ENCODE measurements at places on chromosomes 3 and 15.

- H3K36me3 ChIP-seq: no peaks in the 10 kb centered on the region
- no peak overlapping the region for H3K4me3 ChIP-seq
- H3K4me1 ChIP-seq: no peaks in the 10 kb centered on the region
These were observed 75.7 kb downstream of the GAP43 start for GRCh38 chr3:115698851-115699591.

DNA sequence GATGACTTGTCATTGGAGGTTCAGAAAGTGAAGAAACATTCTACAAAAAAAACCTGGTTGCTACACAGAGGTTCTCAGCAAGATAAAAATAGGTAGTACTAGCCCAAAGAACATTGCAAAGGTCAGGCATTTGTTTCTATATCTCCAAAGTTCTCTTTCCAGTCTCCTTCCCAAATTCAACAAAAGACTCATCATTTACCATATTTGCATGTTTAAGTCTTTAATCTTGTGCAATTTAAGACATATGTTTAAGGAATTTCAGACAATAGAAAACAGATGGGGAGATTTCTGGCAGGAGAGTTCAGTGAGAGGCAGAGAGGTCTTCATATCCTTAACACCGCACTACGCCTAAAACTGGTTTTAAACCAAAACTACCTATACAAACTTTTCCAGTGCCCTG lies 173.8 kb upstream of the THBS1 start:
- H3K4me1 ChIP-seq: no peaks in the 10 kb centered on the region
- H3K4me3 ChIP-seq: no peak overlapping the region
- H3K27ac ChIP-seq: no peak overlapping the region
- H3K36me3 ChIP-seq: no peaks in the 10 kb centered on the region

GRCh38 chr15:88645171-88646087 lies 6.6 kb downstream of the ISG20 start:
- no peak overlapping the region for H3K4me3 ChIP-seq
- peaks cover 17% of the 10 kb centered on the region for H3K4me1 ChIP-seq
- H3K27me3 ChIP-seq: no peaks in the 10 kb centered on the region

DNA sequence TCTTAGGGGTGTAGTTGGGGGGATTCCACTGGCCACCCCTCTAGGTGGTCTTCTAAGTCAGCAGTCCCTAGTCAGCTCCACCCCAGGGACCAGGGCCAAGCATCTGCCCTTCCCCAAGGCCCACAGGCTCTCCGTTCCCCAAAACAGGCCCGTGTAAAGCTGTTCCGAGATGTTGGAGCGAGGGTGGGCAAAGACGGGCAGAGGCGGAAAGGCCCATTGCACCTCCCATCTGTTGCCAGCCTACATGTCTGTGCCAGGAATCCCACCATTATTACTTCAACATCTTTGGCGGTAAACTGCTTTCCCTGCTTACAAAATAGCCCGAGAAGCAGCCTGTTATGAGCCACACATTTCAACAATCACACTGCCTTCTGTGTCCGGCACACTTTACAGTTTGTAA lies 1.9 kb upstream of the ATP2B2 start:
- DNase-seq: no peak
- no peak overlapping the region for H3K4me3 ChIP-seq
- no peaks in the 10 kb centered on the region for H3K4me1 ChIP-seq
- no peak overlapping the region for H3K27ac ChIP-seq

DNA sequence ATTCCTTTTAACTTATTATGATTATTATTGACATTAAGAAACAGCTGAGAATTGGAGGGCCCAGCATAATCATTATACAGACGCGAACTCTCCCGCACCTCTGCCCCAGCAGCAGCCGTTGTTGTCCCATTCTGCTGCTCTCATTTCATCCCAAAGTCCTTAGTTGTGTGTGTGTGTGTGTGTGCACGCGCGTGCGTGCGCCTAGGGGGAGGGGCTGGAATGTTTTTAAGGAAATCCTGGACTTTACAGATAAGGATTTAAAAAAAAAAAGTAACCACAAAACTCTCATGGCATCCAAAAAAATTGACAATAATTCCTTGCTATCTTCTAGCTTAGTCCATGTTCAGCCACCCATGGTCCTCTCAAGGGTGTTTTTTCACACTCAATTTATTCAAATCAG lies 134.2 kb downstream of the WNT7A start:
- DNase-seq: no peak
- no peak overlapping the region for H3K4me3 ChIP-seq
- H3K36me3 ChIP-seq: no peaks in the 10 kb centered on the region
- H3K4me1 ChIP-seq: no peaks in the 10 kb centered on the region
- H3K27ac ChIP-seq: no peak overlapping the region
- H3K27me3 ChIP-seq: no peaks in the 10 kb centered on the region

DNA sequence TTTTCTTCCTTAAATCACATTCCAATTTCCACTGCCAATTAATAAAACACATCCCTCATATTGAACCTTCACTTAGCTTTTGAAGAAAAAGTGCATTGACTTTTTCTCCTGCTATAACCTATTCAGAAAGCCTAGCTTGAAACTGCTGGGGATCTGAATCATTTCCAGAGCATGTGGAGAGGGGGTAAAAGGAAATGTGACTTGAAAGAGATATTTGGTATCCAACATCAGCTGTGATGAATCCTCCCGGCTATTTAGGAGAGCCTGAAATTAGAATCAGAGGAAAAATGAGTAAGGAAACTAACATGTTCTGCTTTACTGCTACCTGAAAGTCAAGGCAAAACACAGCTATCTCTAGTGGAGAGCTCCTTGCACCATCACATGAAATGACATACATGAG lies 2.6 kb upstream of the GNB5 start:
- no peaks in the 10 kb centered on the region for H3K27me3 ChIP-seq
- no peak overlapping the region for H3K4me3 ChIP-seq
- DNase-seq: no peak

GRCh38 chr15:68696414-68697363 lies 117.9 kb downstream of the CORO2B start:
- H3K36me3 ChIP-seq: no peaks in the 10 kb centered on the region
- no peak overlapping the region for H3K27ac ChIP-seq
- no peak for DNase-seq
- no peaks in the 10 kb centered on the region for H3K4me1 ChIP-seq
- no peaks in the 10 kb centered on the region for H3K27me3 ChIP-seq
- H3K4me3 ChIP-seq: no peak overlapping the region

DNA sequence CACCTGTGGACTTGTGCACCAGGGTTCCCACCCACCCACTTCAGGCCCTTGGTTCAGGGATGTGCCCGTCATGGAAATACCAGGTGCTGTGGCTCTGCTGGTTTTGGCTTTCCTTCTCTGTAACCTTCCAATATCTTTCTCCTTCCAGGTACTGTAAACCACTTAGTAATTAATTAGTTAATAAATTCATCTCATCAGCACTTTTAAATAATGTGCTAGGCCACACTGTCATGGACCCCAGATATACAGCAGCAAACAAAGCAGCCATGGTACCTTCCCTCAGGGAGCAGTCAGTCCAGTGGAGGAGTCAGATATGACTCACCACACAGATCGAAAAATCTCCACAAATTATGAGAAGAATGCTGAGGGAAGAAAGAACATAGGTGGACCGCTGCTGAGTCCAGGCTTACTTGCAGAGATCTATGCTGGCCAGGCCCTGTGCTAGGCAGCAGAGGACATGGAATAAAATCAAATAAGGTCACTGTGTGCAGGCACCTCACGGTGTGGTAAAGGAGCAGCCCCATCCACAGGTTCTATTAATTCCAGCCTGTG lies 6.8 kb upstream of the GATA2 start:
- no peaks in the 10 kb centered on the region for H3K4me1 ChIP-seq
- peaks cover 57% of the 10 kb centered on the region for H3K27me3 ChIP-seq
- no peak for DNase-seq
- H3K4me3 ChIP-seq: no peak overlapping the region
- no peaks in the 10 kb centered on the region for H3K36me3 ChIP-seq

DNA sequence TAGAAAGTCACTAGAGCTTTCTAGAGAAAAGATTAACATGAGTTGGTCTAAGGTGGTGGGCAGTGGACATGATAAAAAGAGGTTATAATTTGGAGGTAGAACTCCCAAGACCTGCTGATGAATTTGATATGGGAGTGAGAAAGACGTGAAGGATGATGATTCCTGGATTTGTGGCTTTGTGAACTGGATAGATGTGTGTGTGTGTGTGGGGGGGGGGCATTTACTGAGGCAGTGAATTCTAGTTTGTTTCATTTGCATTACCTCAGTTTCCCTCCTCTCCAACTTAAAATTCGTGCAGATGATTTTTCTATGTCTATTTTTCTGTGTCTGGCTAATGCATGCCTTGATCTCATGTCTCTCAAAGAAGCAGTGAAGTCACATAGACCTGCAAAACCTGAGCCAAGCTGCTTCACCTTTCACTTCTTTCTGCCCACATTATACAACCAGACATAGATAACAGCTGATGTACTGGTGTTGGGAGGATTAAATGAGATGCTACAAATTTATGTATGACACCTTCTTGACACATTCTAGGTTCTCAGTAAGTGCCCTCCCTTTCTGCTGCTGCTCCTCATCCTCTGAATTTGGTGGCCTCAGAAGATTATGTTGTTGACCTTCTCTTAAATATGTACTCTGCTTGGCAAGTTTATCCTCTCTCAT lies 9.9 kb downstream of the AHSG start:
- H3K4me3 ChIP-seq: no peak overlapping the region
- H3K4me1 ChIP-seq: no peaks in the 10 kb centered on the region
- no peak overlapping the region for H3K27ac ChIP-seq
- no peak for DNase-seq
- peaks cover 4% of the 10 kb centered on the region for H3K27me3 ChIP-seq

- DNase-seq: no peak
- H3K4me3 ChIP-seq: no peak overlapping the region
- H3K36me3 ChIP-seq: no peaks in the 10 kb centered on the region
- H3K4me1 ChIP-seq: no peaks in the 10 kb centered on the region
These were observed 54.8 kb upstream of the MITF start for GRCh38 chr3:69684309-69684961.

- no peaks in the 10 kb centered on the region for H3K27me3 ChIP-seq
- H3K36me3 ChIP-seq: no peaks in the 10 kb centered on the region
- H3K4me1 ChIP-seq: no peaks in the 10 kb centered on the region
These were observed 8.9 kb downstream of the ICE2 start for GRCh38 chr15:60469893-60470641.

- no peaks in the 10 kb centered on the region for H3K27me3 ChIP-seq
- no peaks in the 10 kb centered on the region for H3K36me3 ChIP-seq
- H3K4me1 ChIP-seq: no peaks in the 10 kb centered on the region
- peak overlapping the region; percentile 100 for H3K27ac ChIP-seq
- DNase-seq: no peak
- peak overlapping the region; percentile 98 for H3K4me3 ChIP-seq
These were observed 1.0 kb downstream of the TASOR start for GRCh38 chr3:56681984-56682461.
